ENCODE measurements at places on chromosomes 3 and 15. TPM values are rescaled to one million over a fixed set of nuclear protein-coding genes. Genes with fewer than 3 reads are reported as not detected.

Gene CLDN11
- total RNA-seq = 245 TPM

Gene SUSD5
- total RNA-seq = 2.9 TPM

Gene CCDC80
- 406 TPM for total RNA-seq

Gene STXBP5L
- not detected for total RNA-seq

Gene PCSK6
- not detected for total RNA-seq

Gene LRTM1
- total RNA-seq = not detected

Gene KLF15
- total RNA-seq = 0.18 TPM

Gene GPR171
- not detected for total RNA-seq

Gene GOLGA8R
- total RNA-seq = 1.1 TPM

Gene PDCD10
- total RNA-seq = 63.0 TPM

Gene CHRFAM7A
- total RNA-seq = not detected

Gene TRH
- not detected for total RNA-seq

Gene GASK1A
- 0.18 TPM for total RNA-seq

Gene PLSCR2
- not detected for total RNA-seq

Gene MKRN2OS
- not detected for total RNA-seq

Gene CNOT10
- 19.4 TPM for total RNA-seq

Gene FBXO40
- not detected for total RNA-seq

Gene CPB1
- not detected for total RNA-seq

Gene DTX3L
- total RNA-seq = 7.9 TPM

Gene RPL32
- 644 TPM for total RNA-seq

Gene KNL1
- total RNA-seq = 32.5 TPM

Gene ELP6
- total RNA-seq = 31.4 TPM

Gene ST3GAL6
- total RNA-seq = 1.4 TPM

Gene CD200
- 1.1 TPM for total RNA-seq

Gene DNAJC13
- 67.8 TPM for total RNA-seq

Gene ZDHHC23
- 0.90 TPM for total RNA-seq

Gene TM6SF1
- 1.6 TPM for total RNA-seq

Gene TMCO5A
- not detected for total RNA-seq

Gene TTC21A
- total RNA-seq = 0.56 TPM

Gene SEMA3B
- 4.3 TPM for total RNA-seq

Gene SLC22A13
- total RNA-seq = under 0.01 TPM

Gene GRAMD2A
- under 0.01 TPM for total RNA-seq

Gene MYH15
- total RNA-seq = 0.28 TPM

Gene BOC
- 5.3 TPM for total RNA-seq

Gene LTF
- total RNA-seq = not detected
